ENCODE measurements at places on chromosomes 4 and X. TPM values are rescaled to one million over a fixed set of nuclear protein-coding genes. Genes with fewer than 3 reads are reported as not detected.

BBS12 gene
- 2.7 TPM for total RNA-seq

GAGE1 gene
- total RNA-seq = not detected

CHM gene
- 9.7 TPM for total RNA-seq

ACE2 gene
- total RNA-seq = not detected

SULT1B1 gene
- 0.05 TPM for total RNA-seq

TMEM156 gene
- total RNA-seq = 22.8 TPM

PDK3 gene
- 6.3 TPM for total RNA-seq

GLOD5 gene
- total RNA-seq = not detected

SLC9B2 gene
- 7.5 TPM for total RNA-seq

CCNI gene
- 74.5 TPM for total RNA-seq

IL21 gene
- total RNA-seq = not detected

EVC2 gene
- 2.7 TPM for total RNA-seq

PAGE2 gene
- not detected for total RNA-seq

GPR143 gene
- 0.12 TPM for total RNA-seq

PNCK gene
- total RNA-seq = 0.37 TPM

GSX2 gene
- total RNA-seq = not detected

GABRE gene
- 19.4 TPM for total RNA-seq

Data from A549 treated with CORT108297 at 1 μM for 4 hours (cell line).